ENCODE measurements at places on chromosomes 6 and 20. TPM values are rescaled to one million over a fixed set of nuclear protein-coding genes. Genes with fewer than 3 reads are reported as not detected.

TFAP2D gene
- total RNA-seq: not detected

DNA sequence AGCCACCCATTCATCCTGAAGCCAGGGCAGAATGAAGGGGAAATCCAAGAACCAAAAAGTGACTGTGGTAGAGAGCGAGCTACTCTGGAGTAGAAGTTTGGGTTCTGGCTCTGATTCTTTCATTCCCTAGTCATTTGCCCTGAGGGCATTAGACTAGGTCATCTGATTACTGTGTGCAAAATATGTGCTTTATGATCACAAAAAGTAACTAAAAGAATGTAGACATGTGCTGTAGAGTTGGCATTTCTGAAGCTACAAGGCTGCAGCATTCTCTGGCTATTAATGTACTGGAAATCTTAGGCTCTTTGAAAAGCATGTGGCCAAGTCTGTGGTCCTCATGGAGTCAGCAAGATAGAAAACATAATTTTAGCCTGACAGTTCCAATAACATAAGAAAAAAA is 94.2 kb downstream of the TBC1D7 start:
- DNase-seq: no peak

- no peak for DNase-seq
These were observed 146.7 kb upstream of the ID4 start for GRCh38 chr6:19690325-19691075.

DNA sequence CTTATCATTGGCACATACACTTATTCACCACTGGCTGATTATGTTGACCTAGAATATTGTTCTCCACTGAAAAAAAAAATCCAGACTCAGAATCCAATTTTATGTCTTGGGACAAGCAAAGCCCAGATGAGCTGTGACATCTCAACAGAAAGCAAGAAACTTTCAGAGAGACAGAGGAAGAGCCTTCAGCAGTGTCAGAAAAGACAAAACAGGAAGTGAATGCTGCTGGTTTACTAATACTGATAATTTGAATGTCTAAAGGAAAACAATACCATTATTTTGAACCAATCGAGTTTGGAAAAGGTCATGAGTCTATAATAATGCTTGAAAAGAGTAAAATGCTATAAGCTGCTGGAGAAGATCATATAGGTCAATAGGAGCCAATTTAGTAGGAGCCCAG is 179.8 kb upstream of the RIMS1 start:
- no peak for DNase-seq

DNA sequence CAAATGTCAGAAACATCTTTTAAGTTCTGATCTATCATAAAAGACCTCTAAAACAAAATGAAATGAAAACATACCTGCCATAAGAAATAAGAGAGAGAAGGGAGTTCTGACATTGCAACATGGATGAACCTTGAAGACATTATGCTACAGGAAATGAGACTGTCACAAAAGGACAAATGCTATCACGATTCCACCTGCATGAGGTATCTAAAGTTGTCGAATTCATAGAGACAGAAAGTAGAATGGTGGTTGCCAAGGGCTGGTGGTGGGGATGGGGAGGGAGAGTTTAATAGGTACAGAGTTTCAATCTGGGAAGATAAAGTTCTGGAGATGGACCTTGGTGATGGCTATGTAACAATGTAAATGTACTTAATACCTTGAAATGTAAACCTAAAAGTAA is 3.3 kb downstream of the EZR start:
- no peak for DNase-seq

- no peak for DNase-seq
These were observed 25.2 kb downstream of the PYGB start for GRCh38 chr20:25273046-25273445.

- DNase-seq: no peak
These were observed 11.0 kb downstream of the ALDH8A1 start for GRCh38 chr6:134938896-134939295.

NTSR1 gene
- total RNA-seq: 0.14 TPM

ZC2HC1B gene
- total RNA-seq: not detected

GRCh38 chr20:52529826-52530225 is 338.2 kb upstream of the ZFP64 start:
- peak; percentile 60 for DNase-seq

NNAT gene
- 20.3 TPM for total RNA-seq

- DNase-seq: no peak
These were observed 564.3 kb upstream of the MARCKS start for GRCh38 chr6:113292646-113293422.

DNA sequence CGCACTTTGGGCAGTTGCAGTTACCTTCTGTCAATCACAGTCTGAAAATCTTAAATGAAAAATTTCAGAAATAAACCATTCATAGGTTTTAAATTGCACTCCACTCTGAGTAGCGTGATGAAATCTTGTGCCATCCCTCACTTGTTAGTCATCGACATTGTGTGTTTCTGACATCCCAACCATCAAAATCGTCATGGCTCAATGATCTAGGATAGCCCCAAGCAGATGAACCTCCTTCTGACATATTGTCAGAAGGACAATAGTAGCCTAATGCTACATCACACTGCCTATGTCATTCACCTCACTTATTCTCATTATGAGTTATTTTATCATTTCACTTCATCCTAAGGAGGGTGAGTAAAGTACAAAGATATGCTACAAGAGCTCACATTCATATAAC is 284.8 kb downstream of the PTPRK start:
- peak; percentile 43 for DNase-seq

GRCh38 chr20:47016068-47016664 is 121.5 kb downstream of the EYA2 start:
- DNase-seq: no peak
